ENCODE measurements at places on chromosomes 1 and 21. TPM values are rescaled to one million over a fixed set of nuclear protein-coding genes. Genes with fewer than 3 reads are reported as not detected.

- H3K36me3 ChIP-seq: no peaks in the 10 kb centered on the region
- no peaks in the 10 kb centered on the region for H3K4me1 ChIP-seq
- DNase-seq: no peak
- no peak overlapping the region for H3K4me3 ChIP-seq
Measured at GRCh38 chr1:29939079-29939478, 702.8 kb downstream of the PTPRU start.

- no peaks in the 10 kb centered on the region for H3K4me1 ChIP-seq
- H3K27ac ChIP-seq: no peak overlapping the region
- H3K36me3 ChIP-seq: no peaks in the 10 kb centered on the region
Measured at GRCh38 chr1:51950701-51951100, 39.8 kb downstream of the RAB3B start.

The MROH7 gene
- 0.45 TPM for total RNA-seq

DNA sequence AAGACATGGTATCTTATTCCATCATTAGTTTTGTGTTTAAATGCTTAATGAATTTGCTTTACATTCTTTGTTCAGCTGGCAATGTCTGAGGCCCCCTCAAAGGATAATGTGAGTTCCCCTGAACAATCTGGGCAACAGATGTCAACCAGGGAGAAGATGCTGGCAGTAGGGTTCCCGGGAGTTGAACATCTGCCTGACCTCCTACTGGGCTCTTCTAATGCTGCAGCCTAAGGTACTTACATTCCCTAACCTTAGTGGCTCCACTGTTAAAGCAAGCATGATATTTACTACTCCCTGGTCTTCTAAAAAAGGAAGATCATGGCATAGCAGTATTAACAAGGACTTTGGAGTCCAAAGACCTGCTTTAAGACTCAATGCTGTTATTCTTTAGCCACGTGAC, 574.9 kb upstream of the NR5A2 start:
- no peak for DNase-seq
- no peak overlapping the region for H3K4me3 ChIP-seq
- H3K27me3 ChIP-seq: no peaks in the 10 kb centered on the region

- H3K4me1 ChIP-seq: no peaks in the 10 kb centered on the region
- no peak overlapping the region for H3K27ac ChIP-seq
- H3K4me3 ChIP-seq: no peak overlapping the region
Measured at GRCh38 chr1:51962486-51963356, 27.8 kb downstream of the RAB3B start.

GRCh38 chr1:10914056-10914455, 98.4 kb upstream of the TARDBP start:
- H3K4me1 ChIP-seq: no peaks in the 10 kb centered on the region
- H3K27ac ChIP-seq: no peak overlapping the region
- H3K4me3 ChIP-seq: no peak overlapping the region
- no peaks in the 10 kb centered on the region for H3K27me3 ChIP-seq

- H3K27ac ChIP-seq: no peak overlapping the region
- H3K36me3 ChIP-seq: no peaks in the 10 kb centered on the region
- H3K27me3 ChIP-seq: no peaks in the 10 kb centered on the region
- H3K4me3 ChIP-seq: no peak overlapping the region
Measured at GRCh38 chr1:99738858-99739465, 27.5 kb downstream of the FRRS1 start.

DNA sequence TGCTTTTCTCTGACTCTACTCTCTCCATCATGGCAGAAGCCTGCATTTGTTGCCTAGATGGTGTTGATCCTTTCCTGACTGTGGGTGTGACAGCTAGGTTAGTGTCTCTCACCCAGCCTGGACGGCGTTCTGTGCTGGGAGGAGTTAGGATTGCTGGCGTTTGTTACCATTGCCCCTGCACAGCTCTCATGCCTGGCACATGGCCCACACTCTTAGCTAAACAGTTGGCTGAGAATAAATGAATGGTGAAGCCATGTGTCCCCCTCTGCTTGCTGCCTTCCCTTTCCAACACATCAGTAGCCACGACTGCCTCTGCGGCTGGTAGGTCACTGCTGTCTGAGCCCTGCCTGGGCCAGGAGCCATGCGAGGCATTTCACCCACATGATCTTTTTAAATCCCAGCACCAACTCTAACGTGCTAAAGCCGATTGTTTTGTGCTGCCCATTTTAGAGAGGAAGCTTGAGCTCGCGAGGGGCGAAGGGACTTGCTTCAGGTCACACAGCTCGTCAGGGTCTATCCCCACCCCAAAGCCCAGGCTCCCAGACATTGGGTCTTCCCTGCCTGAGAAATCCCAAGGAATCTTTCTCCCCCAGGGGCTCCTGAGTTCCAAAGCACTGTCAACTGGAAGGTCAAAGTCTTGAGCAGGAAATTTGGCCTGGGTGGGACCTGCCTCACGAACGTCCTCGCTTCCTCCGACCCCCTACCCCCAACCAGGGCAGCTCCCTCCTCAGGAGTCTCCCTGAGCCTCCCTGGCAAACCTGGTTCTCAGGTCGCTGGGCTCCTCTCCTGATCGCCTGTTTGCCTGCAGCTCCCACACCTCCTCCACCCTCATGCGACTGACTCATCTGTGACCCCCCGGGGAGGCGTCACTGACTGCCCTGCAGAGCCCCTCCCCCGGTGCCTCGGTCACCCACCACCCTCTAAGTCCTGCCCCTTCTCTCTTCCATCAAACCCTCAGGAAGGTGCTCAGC, 271.7 kb upstream of the C1orf174 start:
- no peaks in the 10 kb centered on the region for H3K4me1 ChIP-seq
- no peaks in the 10 kb centered on the region for H3K36me3 ChIP-seq
- no peak for DNase-seq
- no peak overlapping the region for H3K27ac ChIP-seq
- peaks cover 73% of the 10 kb centered on the region for H3K27me3 ChIP-seq

GRCh38 chr1:190322274-190322673, 155.4 kb downstream of the BRINP3 start:
- DNase-seq: no peak
- H3K36me3 ChIP-seq: no peaks in the 10 kb centered on the region
- no peak overlapping the region for H3K4me3 ChIP-seq

The ACTA1 gene
- total RNA-seq: not detected

All from PC-9 (cell line).